ENCODE measurements at places on chromosomes 7 and 10. TPM values are rescaled to one million over a fixed set of nuclear protein-coding genes. Genes with fewer than 3 reads are reported as not detected.

DNA sequence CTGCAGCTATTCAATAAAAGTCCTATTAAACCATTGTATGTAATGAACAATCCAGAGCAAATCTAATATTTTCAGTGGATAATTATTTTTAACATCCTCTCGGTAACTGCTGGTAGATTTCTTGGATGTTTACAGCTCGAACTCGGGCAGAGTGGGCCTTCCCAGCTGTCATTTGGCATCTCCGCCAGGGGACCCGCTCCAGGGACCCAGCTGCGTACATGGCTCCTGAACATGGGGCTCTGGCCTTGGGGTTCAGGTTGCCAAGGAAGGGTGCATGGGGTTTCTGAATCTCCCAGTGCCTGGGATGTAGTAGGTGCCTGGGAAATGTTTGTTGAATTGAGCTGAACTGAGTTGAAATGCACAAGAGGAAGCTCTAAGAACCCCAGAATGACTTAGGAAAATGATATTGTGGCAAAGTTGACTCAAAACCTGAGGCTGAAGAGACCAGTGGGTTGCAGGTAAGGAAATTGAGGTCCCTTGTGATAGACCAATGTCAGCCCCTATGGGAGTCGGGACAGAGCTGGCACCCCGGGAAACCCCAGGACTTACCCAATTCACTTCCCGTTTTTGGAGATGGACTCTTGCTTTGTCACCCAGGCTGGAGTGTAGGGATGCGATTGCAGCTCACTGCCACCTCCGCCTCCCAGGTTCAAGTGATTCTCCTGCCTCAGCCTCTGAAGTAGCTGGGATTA is 228.4 kb downstream of the CUX1 start:
- ATAC-seq: no peak

GRCh38 chr10:86169506-86170254 is 196.9 kb downstream of the GRID1 start:
- no peak for ATAC-seq

GRCh38 chr7:47252675-47253074 is 329.2 kb downstream of the TNS3 start:
- ATAC-seq: no peak

GRCh38 chr10:97188261-97188711 is 2.5 kb upstream of the SLIT1 start:
- no peak for ATAC-seq

ATG9B gene
- 16.7 TPM for total RNA-seq

- ATAC-seq: peak; percentile 48
These were observed 86.6 kb upstream of the AGBL3 start for GRCh38 chr7:134899729-134900128.

GRCh38 chr7:4550117-4550516 is 132.0 kb upstream of the FOXK1 start:
- ATAC-seq: no peak

- no peak for ATAC-seq
These were observed 128.4 kb downstream of the PAXIP1 start for GRCh38 chr7:154874409-154875113.

- ATAC-seq: no peak
These were observed 176.7 kb downstream of the GPAM start for GRCh38 chr10:112006831-112007230.

MCM10 gene
- 5.9 TPM for total RNA-seq

RAB19 gene
- 0.20 TPM for total RNA-seq

- no peak for ATAC-seq
These were observed 496.1 kb downstream of the ANKRD7 start for GRCh38 chr7:118720632-118721031.

NANOS1 gene
- 1.3 TPM for total RNA-seq

GRCh38 chr7:68401313-68401712 is 1197.0 kb upstream of the AUTS2 start:
- ATAC-seq: no peak

CDHR3 gene
- total RNA-seq: 1.00 TPM

RNF32 gene
- 1.8 TPM for total RNA-seq

NPC1L1 gene
- total RNA-seq: not detected

- ATAC-seq: no peak
These were observed 46.2 kb downstream of the DPYSL4 start for GRCh38 chr10:132232981-132233380.

- no peak for ATAC-seq
These were observed 206.3 kb upstream of the KLF14 start for GRCh38 chr7:130940326-130940725.

DNA sequence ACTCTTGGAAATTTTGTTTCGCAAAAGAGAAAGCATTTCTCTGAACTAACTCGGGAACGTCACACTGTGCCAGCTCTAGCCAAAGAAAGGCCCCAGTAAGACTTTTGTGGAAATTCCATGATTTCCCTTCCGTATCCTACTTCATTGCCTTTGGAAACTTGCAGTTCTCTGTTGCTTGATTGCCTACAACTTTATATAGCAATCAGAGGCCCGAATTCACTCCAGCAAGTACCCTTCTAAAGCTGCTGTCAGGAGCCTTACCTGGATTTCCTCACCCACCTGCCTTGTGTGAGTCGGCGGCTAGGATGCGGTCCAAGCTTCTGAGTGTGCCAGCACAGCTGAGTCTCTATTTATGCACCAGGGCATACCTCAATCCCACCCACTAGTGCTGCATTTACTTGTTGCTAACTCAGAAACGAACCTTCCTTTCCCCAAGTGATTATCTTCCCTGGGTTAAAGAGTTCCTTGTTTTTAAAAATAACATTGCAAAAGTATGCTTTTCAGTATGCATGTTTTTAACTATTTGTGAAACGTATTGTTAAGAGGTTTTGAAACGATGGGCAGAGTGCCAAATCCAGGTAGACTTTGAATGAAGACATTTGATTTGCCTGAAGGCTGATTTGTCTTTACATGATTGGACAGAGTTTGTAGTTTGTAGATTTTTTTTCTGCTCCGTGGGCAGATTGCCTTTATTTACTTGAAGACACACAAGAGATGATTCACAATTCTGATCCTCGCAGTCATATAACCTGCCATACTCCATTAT is at the start of gene AGR2:
TSS of gene AGR2 (minus strand) at position 326 of the 766 bp plus-strand sequence. CDS start 3,203 bp downstream, outside the sequence.
- peak; percentile 90 for ATAC-seq

- ATAC-seq: peak; percentile 33
These were observed 554 bp downstream of the FRA10AC1 start for GRCh38 chr10:93701866-93702209.

- no peak for ATAC-seq
These were observed 867.1 kb upstream of the PHF14 start for GRCh38 chr7:10106609-10107008.

DNA sequence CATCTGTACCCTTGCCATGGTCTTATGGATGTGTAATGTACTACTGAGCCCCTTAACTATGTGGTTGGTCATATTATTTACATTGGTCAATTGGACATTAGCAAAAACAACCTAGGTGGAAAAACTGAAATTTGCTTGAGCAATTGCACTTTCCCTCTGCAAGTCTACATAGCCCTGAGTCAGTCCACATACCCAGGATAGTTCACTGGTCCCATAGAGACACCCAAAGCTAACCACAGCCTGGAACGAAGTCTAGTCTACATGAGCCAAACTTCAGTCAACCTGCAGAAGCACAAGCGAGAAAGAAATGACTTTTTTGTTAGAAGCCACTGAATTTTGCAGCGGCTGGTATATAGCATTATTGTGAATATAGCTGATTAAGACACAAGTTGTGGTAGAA is 37.6 kb upstream of the COL1A2 start:
- ATAC-seq: no peak

BAIAP2L1 gene
- 30.6 TPM for total RNA-seq

- no peak for ATAC-seq
These were observed 503.8 kb downstream of the TCERG1L start for GRCh38 chr10:130807721-130808120.

GRCh38 chr7:54072710-54073109 is 469.5 kb upstream of the VSTM2A start:
- no peak for ATAC-seq

SKIDA1 gene
- total RNA-seq: 0.44 TPM

- ATAC-seq: no peak
These were observed 381.1 kb upstream of the SEMA3D start for GRCh38 chr7:85567983-85568382.

DNA sequence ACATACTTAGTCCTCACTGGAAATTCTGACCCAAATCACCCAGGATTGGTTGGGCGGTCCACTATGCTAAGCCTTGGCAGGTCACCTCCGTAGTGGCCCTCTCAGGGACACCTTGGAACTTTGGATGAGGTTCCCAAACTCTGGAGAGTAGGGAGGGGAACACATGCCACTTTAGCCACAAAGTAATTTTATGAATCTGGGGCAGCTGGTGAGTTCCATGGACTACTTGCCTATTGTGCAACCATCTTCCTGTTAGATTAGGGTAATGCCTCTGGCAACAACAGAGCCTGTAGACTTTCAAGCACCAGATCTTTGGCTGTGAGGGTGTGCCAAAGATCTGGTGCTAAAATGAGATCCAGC is 77.7 kb downstream of the ITGB8 start:
- peak; percentile 56 for ATAC-seq

GRCh38 chr7:136045181-136045580 is 68.0 kb upstream of the MTPN start:
- no peak for ATAC-seq

- ATAC-seq: no peak
These were observed 41.8 kb downstream of the ITIH5 start for GRCh38 chr10:7625009-7625408.

DNA sequence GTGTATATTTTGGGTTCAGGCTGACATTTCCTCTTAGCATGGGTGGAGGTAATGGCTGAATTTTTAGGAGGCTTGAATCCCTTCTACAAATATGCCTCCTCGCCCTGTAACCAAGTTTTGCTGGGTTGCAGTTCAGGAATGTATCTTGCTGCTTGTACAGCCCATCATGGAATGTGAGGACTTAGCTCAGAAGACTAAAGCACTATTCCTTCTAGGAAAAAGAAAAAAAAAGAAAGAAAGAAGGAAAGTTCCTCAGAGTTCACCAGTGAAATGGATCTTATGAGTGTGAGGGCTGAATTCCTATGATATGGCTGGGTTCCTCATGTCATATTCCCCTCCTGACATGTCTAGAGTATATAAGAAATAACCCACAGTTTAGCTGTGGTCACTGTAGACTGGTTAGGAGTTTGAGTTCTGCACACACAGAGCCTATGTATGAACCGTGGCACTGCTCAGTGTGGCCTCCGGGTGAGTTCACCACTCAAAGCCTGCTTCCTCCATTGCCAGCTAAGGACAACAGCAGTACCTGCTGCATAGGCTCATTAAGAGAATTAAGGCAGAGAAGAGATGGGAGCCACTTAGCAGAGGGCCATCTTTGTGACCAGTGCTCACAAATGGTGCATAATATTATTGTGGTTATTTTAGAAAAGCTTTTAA is 114.0 kb downstream of the TACC2 start:
- peak; percentile 41 for ATAC-seq

- peak; percentile 58 for ATAC-seq
These were observed 8.6 kb downstream of the CTBP2 start for GRCh38 chr10:125151553-125152449.

GRCh38 chr10:79355420-79356017 is 8.2 kb downstream of the PPIF start:
- ATAC-seq: no peak

DNA sequence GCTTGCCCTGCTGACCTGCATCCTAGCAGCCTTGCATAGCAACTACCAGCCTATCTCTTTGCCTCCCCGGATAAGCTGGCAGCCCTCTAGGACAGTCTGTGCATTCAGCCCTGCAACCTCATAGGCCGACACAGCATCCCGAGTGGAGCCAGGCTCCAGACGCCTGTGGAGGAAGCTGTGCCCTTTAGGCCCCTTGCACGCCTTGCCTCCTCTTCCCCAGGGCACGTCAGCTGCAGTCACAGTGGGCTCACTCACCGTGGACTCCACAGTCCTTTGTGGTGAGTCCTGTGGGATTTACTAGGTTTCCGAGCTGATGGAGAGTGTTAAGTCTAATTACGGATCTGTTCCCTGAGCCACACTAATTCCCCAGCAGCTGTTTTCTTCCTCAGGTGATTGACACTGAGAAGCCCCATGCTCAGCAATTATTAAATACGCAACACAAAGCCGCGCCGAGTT is 540.0 kb downstream of the TCERG1L start:
- no peak for ATAC-seq

DNA sequence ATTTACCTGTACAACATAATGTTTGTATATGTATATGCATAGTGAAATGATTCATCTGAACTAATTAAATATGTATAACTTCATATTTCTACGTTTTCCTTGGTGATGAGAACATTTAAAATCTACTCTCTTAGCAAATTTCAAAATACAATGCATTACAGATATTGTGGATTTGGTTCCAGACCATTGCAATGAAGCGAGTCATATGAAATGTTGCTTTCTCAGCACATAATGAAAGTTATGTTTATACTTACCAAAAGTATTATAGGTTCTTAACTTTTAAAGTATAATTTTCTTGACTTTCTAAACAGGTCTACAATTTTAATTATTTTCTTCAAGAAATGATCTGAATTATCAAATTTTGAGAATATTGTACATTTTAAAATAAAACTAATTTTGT is 189.2 kb downstream of the CSTF2T start:
- ATAC-seq: no peak

DNA sequence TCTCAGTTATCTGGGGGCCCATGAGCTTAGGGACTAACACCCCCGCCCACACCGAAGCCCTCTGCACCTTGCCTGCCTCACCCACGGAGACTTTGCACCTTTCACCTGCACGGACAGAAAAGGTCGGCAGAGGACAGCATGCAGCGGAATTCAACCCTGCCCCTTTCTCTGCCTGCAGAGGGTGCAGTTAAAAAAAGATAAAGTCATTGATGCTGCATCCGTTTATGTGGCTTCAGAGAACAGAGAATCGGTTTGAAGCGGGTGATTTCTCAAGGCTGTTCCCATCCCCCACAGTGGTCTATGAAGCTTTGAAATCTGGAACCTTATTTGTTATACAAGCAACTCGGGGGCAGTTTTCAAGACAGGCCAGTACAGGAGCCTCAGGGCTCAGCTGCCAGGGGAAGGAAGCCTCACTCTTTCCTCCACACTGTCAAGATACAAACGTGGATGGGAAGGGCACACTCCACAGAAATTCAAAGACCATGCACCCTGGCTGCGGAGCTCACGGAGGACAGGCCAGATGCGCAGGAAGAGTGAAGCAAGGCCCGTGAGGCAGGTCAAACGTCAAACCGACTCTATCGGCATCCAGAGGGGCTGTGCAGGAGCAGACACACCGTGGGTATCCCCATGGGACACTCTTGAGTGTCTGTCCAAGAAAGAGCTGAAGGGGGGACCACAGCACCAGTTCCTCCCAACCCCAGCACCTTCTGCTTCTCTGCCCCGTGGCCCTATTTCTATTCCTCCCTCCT is 66.3 kb downstream of the INSIG1 start:
- no peak for ATAC-seq

DNA sequence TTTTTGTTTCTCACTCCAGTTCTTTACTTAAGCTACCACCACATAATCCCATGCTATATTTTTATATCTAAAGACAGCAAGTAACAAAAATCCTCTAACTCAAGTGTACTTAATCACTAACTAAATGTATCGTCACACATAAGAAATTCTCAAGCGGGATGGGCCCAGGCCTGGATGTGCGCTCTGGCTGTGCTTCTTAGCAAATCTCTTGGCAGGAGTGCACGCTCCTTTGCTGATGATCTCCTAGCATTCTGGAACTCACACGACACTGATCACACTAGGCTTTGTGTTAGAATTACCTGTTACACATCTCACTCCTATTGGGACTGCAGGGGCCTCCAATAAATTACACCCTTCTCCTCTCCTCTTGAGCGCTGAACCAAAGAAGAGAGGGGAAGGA is 46.7 kb upstream of the CALD1 start:
- no peak for ATAC-seq

Measured in esophagus mucosa (tissue), 1 donor.